ENCODE measurements at places on chromosomes 6 and 20. TPM values are rescaled to one million over a fixed set of nuclear protein-coding genes. Genes with fewer than 3 reads are reported as not detected.

SLC35D3 gene
- total RNA-seq: not detected

WTAP gene
- 103 TPM for total RNA-seq

TFAP2A gene
- 86.7 TPM for total RNA-seq

TGM2 gene
- 4.1 TPM for total RNA-seq

CCN6 gene
- total RNA-seq: not detected

ASIP gene
- not detected for total RNA-seq

C20orf141 gene
- not detected for total RNA-seq

HLA-DQA1 gene
- total RNA-seq: 12.4 TPM

ZBTB9 gene
- 7.4 TPM for total RNA-seq

TFAP2B gene
- total RNA-seq: 4.3 TPM

MAFB gene
- 81.5 TPM for total RNA-seq

LY6G6F gene
- not detected for total RNA-seq

DEF6 gene
- 33.9 TPM for total RNA-seq

SLC13A3 gene
- total RNA-seq: 1.1 TPM

RIPPLY2 gene
- total RNA-seq: not detected

FAM210B gene
- total RNA-seq: 67.7 TPM

PRL gene
- total RNA-seq: not detected

C4B gene
- total RNA-seq: 4.7 TPM

PTK6 gene
- 70.6 TPM for total RNA-seq

DNA sequence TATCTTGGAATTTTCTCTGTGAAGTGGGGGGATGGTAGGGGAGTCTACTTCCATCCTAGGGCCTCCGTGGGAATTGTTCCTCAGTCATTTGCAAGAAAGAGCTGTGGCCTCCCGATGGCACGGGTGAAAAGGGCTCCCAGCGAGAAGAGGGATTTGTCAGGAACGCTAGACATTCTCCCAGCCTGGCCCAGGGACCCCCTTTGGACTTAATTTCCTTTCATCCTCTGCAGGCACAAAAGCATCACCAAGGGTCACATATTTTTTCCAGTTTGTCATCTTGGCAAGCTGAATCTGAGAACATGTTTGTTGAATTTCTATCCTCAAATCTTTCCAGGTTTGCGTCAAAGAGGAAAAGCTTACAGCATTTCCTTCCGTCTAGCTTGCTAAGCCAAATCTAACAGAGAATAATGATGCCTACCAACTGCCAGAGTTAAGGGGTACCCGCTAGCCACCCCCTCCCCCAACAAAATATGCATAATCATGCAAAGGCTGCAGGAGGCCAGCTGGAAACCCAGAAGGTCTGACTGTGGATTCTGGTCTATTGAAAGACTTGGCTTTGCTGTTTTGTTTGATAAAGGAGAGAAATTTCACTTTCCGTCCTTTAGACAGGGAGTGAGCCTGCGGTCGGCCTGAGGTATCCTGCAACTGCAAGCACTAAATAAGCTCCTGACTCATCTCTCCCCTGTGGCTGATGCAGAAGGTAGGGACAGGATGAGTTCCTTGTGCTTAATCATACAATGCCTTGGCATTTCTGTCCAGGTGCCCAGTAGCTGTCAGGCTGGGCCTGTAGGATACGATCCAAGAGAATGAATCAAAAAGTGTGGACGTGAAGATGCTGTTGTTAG is 23.1 kb downstream of the PSMG4 start:
- DNase-seq: peak; percentile 61

- DNase-seq: no peak
Measured at GRCh38 chr6:7136859-7137334, 29.1 kb downstream of the RREB1 start.

GRCh38 chr20:34916774-34917354 is 38.7 kb downstream of the GSS start:
- DNase-seq: no peak

DNA sequence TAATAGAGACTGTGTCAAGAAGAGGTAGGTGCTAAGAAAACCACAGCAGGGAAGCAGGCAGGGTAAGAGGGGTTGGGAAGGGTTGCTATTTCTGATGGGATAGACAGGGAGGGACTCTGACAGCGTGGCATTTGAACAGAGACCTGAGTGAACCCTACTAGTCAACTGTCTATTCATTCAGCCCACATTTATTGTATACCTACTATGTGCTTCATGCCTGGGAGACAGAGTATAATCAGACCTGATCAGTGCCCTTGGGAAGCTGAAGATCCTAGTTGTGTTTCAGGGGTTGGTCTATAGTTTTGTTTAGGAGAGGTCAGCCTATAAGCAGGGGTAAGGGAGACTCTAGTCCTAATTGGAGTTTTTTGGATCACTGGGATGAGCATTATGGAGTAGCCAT is 14.9 kb upstream of the CAPN11 start:
- DNase-seq: no peak

- DNase-seq: no peak
Measured at GRCh38 chr6:45836984-45837383, 178.7 kb downstream of the CLIC5 start.

GRCh38 chr6:135883536-135883935 is 32.0 kb downstream of the PDE7B start:
- DNase-seq: no peak

- DNase-seq: no peak
Measured at GRCh38 chr6:41726876-41727275, 8.5 kb downstream of the TFEB start.

GRCh38 chr6:127912914-127913313 is 12.1 kb upstream of the THEMIS start:
- no peak for DNase-seq

DNA sequence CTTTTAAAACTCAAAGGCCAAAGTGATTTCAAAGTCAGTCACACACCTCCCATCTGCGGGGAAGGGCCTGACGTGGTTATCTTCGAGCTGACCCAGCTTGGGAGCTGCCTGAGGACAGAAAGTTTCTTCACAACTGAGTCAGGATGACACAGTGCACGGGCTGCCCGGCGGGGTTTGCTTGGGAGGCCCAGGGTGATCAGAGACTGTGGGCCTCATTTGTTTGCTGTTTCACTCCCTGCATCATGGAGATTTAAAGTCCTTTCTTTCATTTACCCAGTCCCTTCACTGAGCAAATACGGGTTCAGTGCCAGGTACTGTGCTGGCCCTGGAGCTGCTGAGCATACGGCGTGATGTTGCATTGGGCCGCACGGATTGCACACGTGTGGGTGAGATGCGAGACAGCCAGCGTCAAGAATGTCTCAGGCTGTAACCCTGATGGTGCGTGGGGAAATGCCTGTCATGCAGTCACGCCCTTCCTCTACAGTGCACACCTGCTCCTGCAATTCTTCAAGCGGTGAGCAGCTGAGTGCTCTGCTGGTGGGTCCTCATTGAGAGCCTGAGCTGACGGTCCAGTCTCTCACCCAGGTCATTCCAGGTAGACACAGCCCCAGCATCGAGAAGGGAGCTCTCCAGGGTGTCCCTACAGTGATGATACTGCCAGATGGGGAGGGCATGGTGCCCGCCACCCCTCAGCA is 82.7 kb upstream of the PMEPA1 start:
- DNase-seq: no peak

DNA sequence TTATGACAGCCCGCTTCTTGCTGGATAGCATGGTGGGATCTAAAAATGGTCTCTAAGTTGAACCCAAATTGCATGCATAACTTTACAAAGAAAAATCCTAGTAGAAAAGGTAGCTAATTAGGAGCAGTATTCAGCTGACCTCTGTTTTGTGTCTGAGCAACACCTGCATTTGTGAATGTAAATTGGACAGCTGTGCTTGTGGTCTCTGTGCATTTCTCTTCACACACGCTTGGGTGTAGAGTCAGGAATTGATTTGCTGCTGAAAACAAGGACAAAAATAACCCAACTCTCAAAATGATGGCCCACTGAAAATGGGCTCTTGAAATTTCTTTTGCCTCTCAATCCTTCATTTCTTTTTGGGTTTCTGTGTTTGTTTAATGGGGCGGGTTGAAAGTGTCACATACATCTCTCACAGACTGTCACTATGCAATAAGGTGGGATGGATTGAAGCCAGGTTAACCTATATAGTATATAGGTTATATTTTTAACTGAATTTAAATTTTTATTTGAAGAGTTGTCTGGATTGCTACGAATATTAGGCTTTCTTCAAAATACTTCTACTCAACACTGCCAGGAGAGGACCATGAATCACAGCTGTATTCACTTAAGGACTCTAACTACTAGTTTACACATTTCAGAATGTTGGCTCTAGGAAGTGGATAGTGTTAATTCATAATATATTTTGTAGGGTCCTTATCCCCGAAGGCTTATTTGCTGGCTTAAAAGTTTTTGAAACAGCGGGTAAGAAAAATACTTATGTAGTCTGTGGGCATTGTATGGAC is 46.5 kb downstream of the SOBP start:
- DNase-seq: no peak

DNA sequence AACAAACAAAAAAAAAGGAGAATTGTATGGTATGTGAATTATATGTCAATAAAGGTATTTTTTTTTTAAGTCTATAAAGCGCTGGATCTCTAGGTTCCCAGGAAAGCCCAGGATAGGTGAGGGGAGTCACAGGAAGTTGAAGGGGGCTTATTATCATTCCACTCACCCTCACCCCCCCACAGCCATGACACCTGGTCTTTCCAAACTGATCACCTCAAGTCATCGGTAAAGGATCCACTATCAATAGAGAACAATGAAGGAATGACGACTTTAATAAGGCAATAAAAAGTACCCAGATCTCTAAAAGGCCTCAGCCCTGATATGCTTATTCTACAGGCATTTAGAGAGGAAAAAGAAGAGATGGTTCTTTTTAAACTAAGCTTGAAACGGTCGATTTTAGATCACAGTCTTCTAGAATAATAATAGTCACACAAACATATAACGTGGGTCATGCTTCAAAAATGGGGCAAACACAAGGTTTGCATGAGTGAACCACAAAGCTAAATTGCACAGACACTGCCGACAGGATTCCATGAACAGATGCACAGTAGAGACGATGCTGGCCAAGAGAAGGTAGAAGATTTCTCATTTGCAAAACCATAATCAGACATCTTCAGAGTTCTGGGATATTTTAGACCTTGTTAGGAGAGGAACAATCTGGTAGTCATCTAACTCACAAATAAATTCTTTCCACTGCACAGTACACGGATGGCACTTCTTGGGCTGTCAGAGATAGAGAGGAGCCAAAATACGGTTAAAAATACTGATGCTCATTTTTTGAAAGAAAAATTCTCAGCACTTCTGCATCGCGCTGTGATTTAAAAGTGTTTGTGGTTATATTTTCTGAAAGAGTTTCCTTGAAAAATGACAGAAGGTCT is 21.0 kb downstream of the ZMYND8 start:
- DNase-seq: no peak

GRCh38 chr20:61757678-61758563 is 307.8 kb downstream of the TAF4 start:
- DNase-seq: no peak

GRCh38 chr6:119026822-119027221 is 51.6 kb downstream of the FAM184A start:
- DNase-seq: no peak

- no peak for DNase-seq
Measured at GRCh38 chr6:170460641-170461040, 92.5 kb downstream of the PSMB1 start.

GRCh38 chr6:134293659-134294161 is 24.2 kb downstream of the SGK1 start:
- no peak for DNase-seq

GRCh38 chr6:169783971-169784820 is 32.8 kb downstream of the ERMARD start:
- no peak for DNase-seq

DNA sequence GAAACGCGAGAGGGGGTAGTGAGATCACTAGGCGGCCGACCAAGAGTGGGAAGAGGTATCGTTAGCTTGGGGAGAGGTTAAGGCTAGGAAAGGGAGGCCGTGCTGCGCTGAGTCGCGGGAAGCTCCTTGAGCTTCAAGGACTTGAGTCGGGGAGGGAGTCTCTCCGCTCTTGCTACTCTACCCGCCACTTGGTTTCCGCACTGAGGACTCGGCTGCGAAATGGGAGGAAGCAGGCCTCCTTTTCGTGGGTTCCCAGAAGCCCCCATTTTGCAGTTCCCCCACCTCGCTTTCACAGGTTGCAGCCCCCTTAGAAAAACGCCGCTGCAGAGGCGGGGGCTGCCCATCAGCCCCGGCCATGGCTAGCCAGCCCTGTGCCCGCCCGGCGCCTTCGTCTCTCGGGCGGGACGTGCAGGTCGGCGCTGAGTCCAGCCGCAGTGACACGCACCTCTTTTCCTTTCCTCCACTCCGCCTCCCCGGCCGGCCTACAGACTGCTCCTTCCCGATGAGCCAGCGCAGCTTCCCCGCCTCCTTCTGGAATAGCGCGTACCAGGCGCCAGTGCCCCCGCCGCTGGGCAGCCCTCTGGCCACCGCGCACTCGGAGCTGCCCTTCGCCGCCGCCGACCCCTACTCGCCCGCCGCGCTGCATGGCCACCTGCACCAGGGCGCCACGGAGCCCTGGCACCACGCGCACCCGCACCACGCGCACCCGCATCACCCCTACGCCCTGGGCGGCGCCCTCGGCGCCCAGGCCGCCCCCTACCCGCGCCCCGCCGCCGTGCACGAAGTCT is 4.9 kb downstream of the VGLL2 start:
- no peak for DNase-seq

- DNase-seq: no peak
Measured at GRCh38 chr6:83511901-83512681, at the start of gene PRSS35. Gene PRSS35, plus strand, starts transcription at chr6:83512534. Its CDS starts 10,908 bp downstream, at chr6:83523442.

DNA sequence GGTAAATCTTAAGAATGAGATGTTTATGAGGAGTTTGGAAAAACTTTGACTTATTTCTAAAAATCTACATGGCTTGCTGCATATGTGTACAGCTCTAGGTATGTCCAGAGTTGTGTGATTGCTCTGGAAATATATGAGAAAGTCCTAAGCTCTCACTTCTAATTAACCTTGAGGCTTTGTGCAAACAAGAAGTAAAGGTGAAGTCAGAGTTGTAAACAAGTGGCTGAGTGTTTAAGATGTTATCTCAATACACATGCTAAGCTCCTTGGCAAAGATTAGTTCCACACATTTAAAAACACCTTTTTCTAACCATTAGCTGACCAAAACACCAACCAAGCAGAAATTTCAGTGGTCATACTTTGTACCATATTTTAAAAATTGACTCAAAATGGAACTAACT is 684.2 kb downstream of the HTR1B start:
- DNase-seq: no peak

GRCh38 chr6:12572896-12573827 is 143.4 kb upstream of the PHACTR1 start:
- no peak for DNase-seq

DNA sequence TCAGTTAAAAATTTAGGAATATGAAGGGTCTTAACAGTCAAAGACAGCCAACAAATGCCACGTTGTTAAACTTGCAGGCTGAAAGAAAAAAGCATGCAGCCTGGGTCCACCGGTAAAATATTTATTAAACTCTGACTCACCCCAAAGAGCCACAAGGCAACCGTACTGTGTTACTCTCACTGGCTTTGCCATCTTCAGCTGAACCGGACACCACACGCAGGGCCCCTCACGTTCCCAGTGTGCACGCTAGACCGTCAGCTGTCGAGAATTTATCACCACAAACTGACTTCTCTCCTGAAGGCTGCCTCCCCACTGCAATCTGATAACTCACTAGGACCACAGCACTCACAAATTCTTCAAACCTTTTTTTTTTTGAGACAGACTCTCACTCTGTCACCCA is 30.7 kb downstream of the HUS1B start:
- DNase-seq: no peak

Data from suprapubic skin (tissue), 4 donors.